ENCODE measurements at places on chromosomes 12 and 14.
A peak's percentile ranks its signal among the peaks of the same experiment; 100 is the strongest.

DNA sequence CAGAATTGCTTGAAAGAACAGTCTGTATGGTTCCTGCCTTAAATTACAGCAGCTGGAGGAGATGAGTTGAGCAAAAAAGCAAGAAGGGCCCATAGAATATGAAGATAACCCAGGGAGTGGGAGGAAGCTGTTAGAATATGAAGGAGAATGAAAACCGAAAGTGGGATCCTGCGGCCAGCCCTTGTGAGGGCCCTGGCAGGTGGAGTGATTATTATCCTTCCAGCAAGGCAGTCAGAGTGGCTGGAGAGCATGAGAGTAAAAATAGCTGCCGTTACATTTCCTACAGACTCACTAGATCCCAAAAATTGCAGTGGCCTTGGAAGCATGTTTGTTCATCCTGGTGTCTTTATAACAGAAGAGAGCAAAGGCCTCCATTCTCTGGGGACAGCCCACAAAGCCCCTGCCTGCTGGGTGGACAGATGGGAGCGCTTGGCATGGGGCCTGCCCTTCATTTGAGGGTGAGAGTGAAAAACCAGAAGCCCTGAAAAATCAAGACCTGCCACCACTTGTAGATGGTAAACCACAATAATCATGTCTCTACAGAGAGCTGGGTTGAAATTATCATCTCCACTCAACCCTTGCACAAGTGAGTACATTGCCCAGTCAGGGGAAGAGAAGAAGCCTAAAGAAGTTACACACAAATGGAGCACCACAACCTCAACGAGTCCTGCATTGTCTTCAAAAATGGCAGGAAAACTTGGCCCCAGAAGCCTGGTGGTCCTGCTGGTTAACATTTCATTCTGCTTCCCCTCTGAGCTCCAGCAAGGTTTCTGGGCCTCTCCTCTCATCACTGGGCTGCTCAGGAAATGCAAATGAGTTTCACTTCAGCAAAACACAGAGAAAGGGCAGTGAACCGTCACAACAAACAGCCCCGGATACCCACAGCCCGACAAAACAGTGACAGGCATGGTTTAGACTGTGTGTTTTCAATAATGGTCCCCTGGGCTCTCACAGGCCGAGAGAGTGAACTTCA, 20.5 kb downstream of the ZDHHC22 start:
- DNase-seq: no peak

DNA sequence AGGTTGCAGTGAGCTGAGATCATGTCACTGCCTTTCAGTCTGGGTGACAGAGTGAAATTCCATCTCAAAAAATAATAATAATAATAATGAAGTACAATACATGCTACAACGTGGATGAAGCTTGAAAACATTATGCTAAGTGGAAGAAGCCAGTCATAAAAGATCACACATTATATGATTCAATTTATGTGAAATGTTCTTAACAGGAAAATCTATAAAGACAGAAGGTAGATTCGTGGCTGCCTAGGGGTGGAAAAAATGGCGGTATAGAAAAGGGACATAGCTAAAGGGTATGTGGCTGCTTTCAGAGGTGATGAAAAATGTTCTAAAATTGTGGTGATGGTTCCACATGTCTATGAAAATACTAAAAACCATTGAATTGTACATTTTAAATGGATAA, 41.0 kb upstream of the AMIGO2 start:
- DNase-seq: no peak

- DNase-seq: no peak
Observed at GRCh38 chr12:51923506-51924365, 16.4 kb downstream of the ACVRL1 start.

DNA sequence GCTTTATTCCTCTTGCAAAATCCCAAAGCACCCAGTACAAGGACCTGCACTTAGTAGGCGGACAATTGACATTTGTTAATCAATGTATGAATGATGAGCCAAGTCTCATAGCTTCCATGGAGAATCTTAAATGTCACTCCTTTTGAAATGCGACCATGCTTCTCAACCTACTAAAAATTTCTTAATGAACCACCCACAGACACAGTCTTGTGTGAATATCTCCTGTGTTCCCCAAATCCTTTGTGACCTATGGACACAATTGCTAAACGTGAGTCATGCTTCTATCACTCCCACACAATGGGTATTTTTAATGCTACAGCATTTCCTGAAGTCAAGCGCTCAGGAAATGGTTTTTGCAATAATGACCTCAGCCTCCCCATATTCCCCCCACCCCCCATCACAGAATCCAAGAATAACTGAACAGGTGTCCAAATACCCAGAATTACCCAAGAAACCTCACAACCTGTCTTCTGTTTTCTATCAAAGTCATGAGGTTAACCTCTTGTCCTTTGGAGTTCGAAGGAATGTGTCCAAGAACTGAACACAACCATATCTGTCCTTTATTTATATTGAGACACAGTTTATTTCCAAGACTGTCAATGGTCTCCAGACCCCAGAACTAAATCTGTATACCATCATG, 163.6 kb upstream of the PLEKHG7 start:
- DNase-seq: no peak

GRCh38 chr12:66203820-66204219, 14.8 kb downstream of the IRAK3 start:
- DNase-seq: no peak

GRCh38 chr12:8844665-8845064, 22.2 kb downstream of the A2ML1 start:
- no peak for DNase-seq

- no peak for DNase-seq
Observed at GRCh38 chr14:57637901-57638300, 144.2 kb upstream of the CCDC198 start.

- no peak for DNase-seq
Observed at GRCh38 chr12:51181558-51181957, 8.6 kb upstream of the TFCP2 start.

DNA sequence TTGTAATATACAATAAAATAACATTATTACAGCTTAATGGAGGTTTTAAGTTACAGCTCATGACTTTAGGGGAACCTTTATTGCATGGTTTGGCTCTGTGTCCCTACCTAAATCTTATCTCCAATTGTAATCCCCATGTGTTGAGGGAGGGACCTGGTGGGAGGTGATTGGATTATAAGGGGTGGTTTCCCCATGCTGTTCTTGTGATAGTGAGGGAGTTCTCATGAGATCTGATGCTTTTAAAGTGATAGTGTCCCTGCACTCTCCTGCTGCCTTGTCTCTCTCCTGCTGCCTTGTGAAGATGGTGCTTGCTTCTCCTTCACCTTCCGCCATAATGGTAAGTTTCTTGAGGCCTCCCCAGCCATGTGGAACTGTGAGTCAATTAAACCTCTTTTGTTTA, 132.1 kb upstream of the SYT1 start:
- DNase-seq: no peak

DNA sequence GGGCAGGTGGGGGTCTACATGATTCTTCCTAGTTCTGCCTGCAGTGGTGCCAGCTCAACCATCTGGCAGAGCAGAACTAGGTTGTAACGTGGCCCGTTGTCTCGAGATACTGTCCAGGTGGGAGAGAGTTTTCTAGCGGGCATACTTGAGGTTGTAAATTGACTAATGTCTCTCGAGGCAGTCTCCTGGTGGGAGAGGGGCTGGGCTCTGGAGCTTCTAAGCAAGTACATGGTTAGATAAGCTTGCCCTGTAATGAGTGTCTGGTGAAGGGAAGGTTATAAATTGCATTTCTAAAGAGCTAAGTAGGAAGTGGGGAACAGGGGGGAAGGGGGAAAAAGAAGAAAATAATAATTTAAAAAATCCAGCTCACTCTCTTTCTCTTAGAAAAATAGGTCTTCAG, 18.1 kb downstream of the BDKRB1 start:
- DNase-seq: no peak

GRCh38 chr14:22047115-22047514, 373.5 kb upstream of the OR4E1 start:
- DNase-seq: no peak

GRCh38 chr12:71162832-71163763, 5.3 kb upstream of the TSPAN8 start:
- DNase-seq: no peak

GRCh38 chr12:126811391-126811790, 1455.6 kb upstream of the TMEM132C start:
- DNase-seq: no peak

DNA sequence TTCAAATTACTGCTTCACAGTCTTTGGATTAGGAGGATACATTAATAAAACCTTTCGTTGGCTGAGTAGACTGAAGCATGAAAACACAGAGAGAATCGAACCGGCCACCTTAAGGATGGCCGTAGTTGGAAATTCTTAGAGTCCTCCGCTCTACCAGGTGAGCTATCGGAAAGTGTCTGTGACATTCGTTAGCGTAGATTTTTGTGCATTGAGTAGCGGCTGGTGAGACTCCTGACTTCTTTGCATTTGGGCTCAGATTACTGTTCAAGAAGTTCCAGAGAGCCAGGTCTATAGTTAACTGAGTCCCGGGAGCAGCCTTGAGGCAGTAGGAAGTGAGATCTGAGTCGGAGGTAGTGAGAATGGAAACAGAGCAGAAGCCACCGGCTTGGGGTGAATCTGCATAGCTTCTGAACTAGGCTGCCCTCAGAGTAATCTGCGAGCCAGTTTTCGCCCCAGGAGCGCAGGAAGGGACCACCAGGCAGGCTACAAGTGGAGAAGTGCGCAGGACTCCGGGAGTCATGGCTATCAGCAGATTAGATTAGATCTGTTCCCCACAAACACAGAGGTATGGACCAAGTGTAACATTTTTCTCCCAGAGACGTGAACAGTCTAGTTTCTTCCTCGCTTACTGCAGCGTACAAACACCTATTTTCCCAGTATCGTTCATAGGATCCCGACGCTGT, 11.0 kb downstream of the OR6S1 start:
- DNase-seq: peak; percentile 42

DNA sequence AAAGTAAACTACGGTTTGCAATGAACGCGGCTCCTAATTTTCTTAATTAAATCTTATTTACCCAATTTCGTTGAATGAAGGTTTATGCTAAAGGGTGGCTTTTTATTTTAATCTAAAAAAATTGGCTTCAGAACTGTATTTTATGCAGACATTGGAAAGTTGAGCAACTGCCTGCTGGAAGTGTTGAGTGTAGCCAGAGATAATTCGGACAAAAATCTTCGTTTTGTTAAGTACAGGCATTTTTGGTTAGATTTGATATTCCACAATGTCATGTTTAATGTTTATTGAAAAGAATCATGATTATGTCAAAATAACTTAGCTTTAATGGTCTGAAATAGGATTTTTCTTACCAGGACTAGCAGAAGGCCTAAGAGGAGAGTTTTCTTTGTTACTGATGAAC, 875 bp downstream of the IRAK3 start:
- DNase-seq: no peak

GRCh38 chr14:24196071-24197055, 1.1 kb upstream of the TM9SF1 start:
- DNase-seq: no peak

DNA sequence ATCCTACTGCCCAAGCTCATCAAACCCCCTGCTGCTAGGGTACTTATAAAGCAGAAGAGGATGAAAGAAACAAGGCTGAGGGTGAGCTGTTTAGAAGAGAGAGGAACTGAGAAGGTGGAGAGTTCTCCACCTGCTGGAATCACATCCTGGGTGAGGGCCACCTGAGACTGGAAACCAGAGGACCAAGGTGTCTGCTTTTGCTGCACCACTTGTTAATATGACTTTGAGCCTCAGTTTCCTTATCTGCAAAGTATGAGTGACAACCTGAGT, 203.2 kb upstream of the SSTR1 start:
- no peak for DNase-seq

GRCh38 chr12:120259418-120260202, 5.9 kb downstream of the PXN start:
- no peak for DNase-seq

- DNase-seq: no peak
Observed at GRCh38 chr12:51508285-51508684, 82.7 kb upstream of the SCN8A start.

GRCh38 chr14:38127784-38128183, 79.9 kb upstream of the SSTR1 start:
- no peak for DNase-seq

GRCh38 chr12:24378548-24379407, 429.3 kb upstream of the SOX5 start:
- no peak for DNase-seq

GRCh38 chr14:68981139-68981538, 2.0 kb upstream of the ACTN1 start:
- no peak for DNase-seq

Measured in T47D (cell line).